Stomach (tissue), 19 donors: ENCODE measurements at places on chromosomes 4 and X.

- no peak for DNase-seq
Measured at GRCh38 chr4:169774466-169775445, 17.0 kb upstream of the HPF1 start.

DNA sequence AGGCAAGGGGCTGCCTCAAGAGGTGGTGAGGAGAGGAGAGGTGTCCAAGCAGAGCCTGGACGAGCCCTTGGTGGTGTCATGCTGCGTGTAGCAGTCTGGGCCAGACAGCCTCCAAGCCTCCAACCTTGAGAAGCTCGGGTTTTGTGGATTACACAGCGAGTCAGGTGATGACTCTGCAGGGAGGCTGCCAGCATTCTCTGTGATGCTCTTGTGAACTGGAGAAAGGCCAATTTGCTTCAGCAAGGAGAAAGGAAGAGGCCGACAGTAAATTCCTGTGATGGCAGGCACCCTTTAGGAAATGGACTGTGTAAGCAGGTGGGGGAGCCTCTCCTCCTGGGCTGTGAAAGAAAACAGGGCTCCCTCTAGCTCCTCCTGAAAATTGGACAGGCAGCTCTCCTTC lies 36.0 kb upstream of the CD99L2 start:
- DNase-seq = no peak

DNA sequence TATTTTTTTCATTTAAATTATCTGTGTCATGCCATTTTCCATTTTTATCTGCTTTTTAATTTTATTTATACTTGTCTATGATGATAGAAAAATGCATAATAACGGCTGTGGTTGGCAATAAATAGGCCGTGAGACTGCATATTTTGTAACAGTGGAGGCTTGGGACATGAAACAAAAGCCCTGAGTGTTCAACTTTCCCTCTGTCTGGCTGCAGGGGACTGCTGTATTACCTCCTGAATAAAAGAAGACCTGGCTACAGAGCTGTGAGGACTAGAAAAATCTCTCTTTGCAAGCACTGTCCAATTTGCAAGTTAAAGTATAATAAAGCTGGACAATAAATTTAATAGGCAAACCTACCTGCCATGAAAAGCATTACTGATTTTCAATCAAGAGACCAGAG lies 82.1 kb downstream of the MAGEB10 start:
- DNase-seq = no peak

- DNase-seq = no peak
Measured at GRCh38 chr4:16442296-16442695, 216.0 kb upstream of the TAPT1 start.

DNA sequence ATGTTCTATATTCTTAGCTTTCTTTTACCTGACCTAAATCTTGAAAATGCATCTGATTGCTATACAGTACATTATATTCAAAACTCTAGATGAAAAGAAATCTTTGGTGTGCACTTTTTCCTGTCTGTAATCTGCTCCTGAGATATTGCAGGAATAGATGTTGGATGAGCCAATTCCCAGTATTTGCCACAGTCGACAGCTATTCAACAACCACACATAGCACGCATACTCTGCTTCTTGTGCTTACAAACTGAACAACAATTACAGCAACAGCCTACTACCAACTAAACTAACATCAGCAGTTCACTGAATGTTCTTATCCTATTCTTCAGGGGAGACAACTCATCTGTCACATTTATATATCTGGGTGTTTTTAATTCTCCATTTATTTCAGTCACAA lies 573.9 kb upstream of the GRID2 start:
- no peak for DNase-seq

DNA sequence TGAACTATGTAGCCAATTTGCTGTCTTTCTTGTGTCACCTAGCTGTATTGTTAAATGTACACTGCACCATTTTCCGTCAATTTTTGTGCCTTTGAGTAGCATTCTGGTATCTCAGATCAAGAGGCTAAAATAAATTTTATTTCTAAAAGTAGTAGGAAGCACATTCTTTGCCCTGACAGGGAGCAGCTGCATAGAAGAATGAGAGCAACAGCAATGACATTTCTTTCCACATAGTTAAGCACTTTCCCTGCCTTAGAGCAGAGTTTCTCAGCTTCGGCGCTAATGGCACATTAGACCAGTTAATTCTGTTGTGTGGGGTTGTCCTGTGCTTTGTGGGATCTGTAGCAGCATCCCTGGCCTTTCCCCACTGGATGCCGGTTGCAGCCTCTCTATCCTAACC lies 173.9 kb downstream of the CHIC2 start:
- no peak for DNase-seq

- DNase-seq = no peak
Measured at GRCh38 chr4:139668036-139668435, 2.4 kb downstream of the MGST2 start.

- DNase-seq = no peak
Measured at GRCh38 chrX:108121291-108121690, 29.7 kb downstream of the ATG4A start.

DNA sequence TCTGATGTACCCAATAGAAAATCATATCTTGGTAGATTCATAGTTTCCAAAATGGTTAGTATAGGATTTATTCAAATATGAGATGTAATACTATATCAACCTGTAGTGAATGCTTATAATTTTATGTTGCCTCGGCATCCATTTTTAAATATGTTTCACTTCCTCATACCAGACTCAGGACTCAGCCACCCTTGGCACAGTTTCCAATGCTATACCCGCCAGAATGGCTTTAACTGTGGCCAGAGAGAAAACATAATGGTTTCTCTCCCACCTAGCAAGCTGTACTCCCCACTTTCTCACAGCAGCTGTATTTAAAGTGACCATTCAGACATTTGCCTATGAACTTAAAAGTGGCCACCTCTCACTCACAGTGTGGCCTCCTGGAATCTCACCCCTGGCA lies 466.6 kb upstream of the PABPC4L start:
- peak; percentile 54 for DNase-seq

DNA sequence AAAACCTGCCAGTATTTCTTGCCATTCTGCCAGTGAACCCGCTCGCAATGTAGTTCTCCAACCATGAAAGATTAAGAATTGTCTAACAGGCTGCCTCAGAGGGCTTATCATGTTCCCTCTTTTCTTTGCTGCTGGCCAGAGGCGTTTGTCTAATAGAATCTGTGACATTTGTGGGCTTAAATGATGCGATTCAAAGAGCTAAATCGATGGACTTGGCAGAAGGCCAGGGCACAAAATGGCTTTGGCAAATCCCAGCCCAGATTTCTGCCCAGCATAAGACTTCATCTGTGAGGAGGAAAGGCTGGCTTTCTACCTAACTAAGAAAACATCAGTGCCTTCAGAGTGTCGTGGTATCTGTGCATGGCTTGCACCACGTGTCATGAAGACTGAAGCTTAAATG lies 79.9 kb downstream of the TRPC5OS start:
- DNase-seq = no peak

DNA sequence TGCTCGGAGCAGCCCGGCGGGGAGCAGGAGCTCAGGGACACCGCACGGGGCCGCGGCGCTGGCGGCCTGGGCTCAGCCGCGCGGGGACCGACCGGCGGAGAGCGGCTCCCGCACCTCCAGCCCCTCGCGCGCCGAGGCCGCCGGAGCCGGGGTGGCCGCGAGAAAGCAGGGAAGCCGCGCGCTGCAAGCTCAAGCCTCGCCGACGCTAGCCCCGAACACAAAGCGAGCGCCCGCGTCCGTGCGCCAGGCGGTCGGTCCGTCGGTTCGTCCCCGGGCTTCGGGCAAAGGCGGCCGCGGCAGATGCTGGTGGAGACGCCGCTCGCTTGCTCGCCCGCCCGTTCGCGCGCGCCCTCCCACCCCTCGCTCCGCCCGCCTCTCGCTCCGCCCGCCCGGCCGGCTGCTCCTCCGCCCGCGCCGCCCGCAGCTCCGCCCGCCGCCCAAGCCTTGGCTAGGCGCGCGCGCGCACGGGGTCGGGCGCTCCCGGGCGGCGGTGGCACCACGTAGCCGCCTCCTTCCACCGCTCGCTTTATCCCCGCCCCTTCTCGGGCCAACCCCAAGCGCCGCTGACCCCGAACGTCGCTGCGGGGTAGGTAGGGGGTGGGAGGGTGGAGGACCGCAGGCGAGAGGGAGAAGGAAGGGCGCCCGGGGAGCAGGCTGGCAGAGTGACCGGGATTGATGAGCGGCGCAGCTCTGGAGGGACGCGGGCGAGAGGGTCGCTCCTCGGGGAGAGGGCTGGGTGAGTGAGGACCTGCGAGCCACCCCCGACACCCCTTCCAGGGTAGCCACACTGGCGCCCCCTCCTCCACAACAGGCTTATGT lies at the start of gene TSPAN5:
TSS of gene TSPAN5 (minus strand) at position 325 of the 819 bp plus-strand sequence.
- DNase-seq = peak; percentile 96

- DNase-seq = no peak
Measured at GRCh38 chr4:109873791-109874514, 26.0 kb downstream of the LRIT3 start.

GRCh38 chr4:100461807-100462605 lies 55.8 kb downstream of the EMCN start:
- DNase-seq = no peak

- DNase-seq = no peak
Measured at GRCh38 chr4:107083-107443, 17.2 kb upstream of the ZNF718 start.

DNA sequence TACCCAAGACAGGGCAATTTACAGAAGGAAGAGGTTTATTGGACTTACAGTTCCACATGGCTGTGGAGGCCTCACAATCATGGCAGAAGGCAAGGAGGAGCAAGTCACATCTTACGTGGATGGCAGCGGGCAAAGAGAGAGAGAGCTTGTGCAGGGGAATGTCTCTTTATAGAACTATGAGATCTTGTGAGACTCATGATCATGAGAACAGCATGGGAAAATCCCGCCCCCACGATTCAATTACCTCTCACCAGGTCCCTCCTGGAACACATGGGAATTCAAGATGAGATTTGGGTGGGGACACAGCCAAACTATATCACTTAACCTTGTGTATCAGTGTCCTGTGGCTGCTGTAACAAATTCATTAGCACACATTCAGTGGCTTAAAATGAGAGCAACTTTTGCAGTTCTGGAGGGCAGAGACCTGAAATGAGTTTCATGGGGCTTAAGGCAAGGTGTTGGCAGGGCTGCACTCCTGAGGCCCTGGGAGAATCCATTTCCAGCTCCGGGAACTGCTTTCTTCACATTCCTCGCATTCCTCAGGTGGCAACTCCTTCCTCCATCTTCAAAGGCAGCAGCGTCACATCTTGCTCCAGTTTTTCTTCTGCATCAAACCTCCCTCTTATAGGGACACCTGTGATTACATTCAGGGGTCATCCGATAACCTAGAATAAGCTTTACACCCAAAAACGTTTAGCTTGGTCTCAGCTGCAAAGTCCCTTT lies 22.3 kb upstream of the NSG1 start:
- DNase-seq = no peak

DNA sequence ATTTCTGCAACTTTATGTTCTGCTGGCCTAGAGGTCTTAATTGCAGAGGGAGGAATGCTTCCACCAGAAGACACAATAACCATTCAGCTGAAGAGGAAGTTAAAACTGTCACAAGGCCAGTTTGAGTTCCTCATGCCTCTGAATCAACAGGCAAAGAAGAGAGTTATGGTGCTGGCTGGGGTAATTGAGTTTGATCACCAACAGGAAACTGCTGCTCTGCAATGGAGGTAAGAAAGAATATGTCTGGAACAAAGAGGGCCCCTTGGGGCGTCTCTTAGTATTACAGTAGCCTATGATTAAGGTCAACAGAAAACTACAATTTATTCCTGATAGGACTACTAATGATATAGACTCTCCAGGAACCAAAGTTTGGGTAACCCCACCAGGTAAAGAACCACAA lies 744.0 kb downstream of the FSTL5 start:
- DNase-seq = peak; percentile 25

DNA sequence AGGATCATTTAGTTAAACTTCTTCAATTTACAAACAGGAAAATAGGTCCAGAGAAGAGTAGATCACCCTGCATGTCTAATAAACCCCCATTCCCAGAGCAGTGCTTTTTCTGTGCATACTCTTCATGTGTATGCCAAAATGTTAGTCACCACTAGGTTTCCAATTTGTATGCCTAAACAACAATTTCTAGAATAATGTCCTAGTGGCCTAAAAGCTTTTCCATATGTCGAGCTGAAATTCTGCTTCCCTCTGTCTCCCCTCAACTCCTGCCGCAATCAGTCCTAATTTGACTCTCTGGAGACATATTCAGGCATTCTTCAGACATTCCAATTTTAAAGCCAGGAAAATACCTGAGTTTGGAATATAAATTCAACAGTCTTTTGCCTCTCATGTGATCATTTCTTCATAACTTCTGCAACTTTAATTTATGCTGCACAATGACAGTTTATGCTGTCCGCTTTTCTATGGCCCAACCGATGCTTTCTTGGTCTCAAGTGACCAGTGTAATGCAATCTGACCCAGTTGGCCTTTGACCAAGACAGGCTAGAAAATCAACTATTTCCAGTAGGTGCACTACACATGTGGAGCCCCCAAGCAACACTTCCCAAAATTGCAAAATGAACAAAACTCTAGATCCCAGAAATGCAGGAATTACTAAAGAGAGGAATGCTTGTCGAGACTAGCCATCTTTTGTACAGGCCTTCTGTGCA lies 122.9 kb upstream of the FMR1 start:
- no peak for DNase-seq

DNA sequence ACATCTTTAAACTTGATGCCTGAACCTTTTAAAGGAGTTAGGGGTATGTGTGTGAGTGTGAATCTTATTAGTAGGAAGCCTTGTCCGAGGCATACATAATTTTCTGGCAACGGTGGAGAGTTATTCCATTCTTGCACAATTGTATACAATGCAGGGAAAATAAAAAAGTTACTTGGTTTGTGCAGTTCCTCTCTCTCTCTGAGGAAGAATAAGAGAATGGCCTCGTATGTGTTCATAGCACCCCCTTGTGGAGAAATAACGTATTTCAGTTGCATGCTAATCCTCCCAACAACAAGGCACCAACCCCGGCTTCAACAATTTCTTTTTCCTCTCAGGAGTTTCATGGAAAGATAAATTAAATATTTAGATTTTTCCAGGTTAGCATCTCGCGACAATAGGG lies 33.7 kb upstream of the FGF13 start:
- no peak for DNase-seq

GRCh38 chrX:39630344-39630743 lies 467.4 kb downstream of the BCOR start:
- no peak for DNase-seq

DNA sequence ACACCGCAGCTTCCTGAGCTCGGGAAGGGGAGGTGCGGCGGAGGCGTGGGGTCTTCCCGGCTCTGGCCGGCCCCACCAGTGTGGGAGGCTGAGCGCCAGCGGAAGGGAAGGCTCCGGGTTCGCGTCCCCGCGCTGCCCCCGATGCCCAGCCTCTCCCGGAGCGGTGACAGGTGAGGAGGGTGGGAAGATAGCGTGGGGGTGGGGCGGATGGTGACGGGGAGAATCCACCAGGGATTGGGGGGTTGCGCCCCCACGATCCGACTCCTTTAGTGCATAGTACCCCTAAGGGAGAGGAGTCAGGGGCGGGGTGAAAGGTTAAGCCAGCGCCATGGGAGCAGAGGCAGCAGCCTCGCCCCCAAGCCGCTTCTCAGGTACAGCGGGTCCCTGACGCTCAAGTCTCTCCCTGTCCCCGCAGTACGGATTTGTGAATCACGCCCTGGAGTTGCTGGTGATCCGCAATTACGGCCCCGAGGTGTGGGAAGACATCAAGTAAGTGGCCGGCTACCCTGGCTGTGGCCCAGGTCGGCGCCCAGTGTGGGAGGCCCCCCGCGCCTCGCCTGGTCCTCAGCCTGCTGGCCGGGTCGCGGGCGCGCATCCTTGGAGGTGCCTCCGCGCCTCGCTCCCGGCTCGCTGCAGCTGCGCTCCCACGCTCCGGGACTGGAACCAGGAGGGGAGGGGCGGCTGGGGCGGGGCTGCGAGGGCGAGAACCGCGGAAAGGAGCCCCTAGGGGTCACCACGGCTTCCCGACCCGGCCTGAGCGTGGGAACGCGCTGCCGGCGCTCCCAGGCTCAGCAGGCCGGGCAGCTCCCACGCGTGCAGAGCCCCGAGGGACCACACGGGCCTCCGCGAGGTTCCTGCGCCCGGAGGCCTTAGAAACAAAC lies 791 bp downstream of the GUCY1B1 start:
- peak; percentile 85 for DNase-seq
